ENCODE measurements at places on chromosomes 7 and 10. TPM values are rescaled to one million over a fixed set of nuclear protein-coding genes. Genes with fewer than 3 reads are reported as not detected.

The ACHE gene
- 21.7 TPM for total RNA-seq

GRCh38 chr10:73889014-73889413 lies 14.7 kb upstream of the CAMK2G start:
- no peaks in the 10 kb centered on the region for H3K36me3 ChIP-seq
- H3K27me3 ChIP-seq: no peaks in the 10 kb centered on the region
- H3K27ac ChIP-seq: peak overlapping the region; percentile 26
- peak; percentile 74 for DNase-seq

- no peaks in the 10 kb centered on the region for H3K4me1 ChIP-seq
- H3K27me3 ChIP-seq: no peaks in the 10 kb centered on the region
- H3K27ac ChIP-seq: no peak overlapping the region
- no peak for DNase-seq
- no peak overlapping the region for H3K4me3 ChIP-seq
Observed at GRCh38 chr7:132771301-132771730, 195.0 kb upstream of the PLXNA4 start.

GRCh38 chr10:3969876-3970666 lies 185.1 kb upstream of the KLF6 start:
- H3K27ac ChIP-seq: no peak overlapping the region
- H3K4me1 ChIP-seq: no peaks in the 10 kb centered on the region
- H3K27me3 ChIP-seq: no peaks in the 10 kb centered on the region
- H3K36me3 ChIP-seq: no peaks in the 10 kb centered on the region
- DNase-seq: no peak

GRCh38 chr7:112556633-112557032 lies 75.8 kb downstream of the LSMEM1 start:
- DNase-seq: no peak
- peaks cover 7% of the 10 kb centered on the region for H3K4me1 ChIP-seq

GRCh38 chr7:54662701-54663100 lies 96.3 kb downstream of the SEC61G start:
- H3K27me3 ChIP-seq: no peaks in the 10 kb centered on the region
- no peaks in the 10 kb centered on the region for H3K36me3 ChIP-seq
- H3K4me3 ChIP-seq: no peak overlapping the region
- DNase-seq: no peak

GRCh38 chr10:59342723-59343122 lies 19.6 kb downstream of the FAM13C start:
- no peak overlapping the region for H3K4me3 ChIP-seq
- no peaks in the 10 kb centered on the region for H3K27me3 ChIP-seq
- H3K27ac ChIP-seq: no peak overlapping the region
- no peaks in the 10 kb centered on the region for H3K36me3 ChIP-seq
- no peak for DNase-seq

GRCh38 chr10:69315610-69316312 lies 37.5 kb downstream of the HK1 start:
- H3K36me3 ChIP-seq: no peaks in the 10 kb centered on the region
- no peak for DNase-seq
- H3K27ac ChIP-seq: no peak overlapping the region
- peaks cover 13% of the 10 kb centered on the region for H3K4me1 ChIP-seq

The RHEB gene
- total RNA-seq: 38.0 TPM
